ENCODE measurements at places on chromosomes 7 and 10.

DNA sequence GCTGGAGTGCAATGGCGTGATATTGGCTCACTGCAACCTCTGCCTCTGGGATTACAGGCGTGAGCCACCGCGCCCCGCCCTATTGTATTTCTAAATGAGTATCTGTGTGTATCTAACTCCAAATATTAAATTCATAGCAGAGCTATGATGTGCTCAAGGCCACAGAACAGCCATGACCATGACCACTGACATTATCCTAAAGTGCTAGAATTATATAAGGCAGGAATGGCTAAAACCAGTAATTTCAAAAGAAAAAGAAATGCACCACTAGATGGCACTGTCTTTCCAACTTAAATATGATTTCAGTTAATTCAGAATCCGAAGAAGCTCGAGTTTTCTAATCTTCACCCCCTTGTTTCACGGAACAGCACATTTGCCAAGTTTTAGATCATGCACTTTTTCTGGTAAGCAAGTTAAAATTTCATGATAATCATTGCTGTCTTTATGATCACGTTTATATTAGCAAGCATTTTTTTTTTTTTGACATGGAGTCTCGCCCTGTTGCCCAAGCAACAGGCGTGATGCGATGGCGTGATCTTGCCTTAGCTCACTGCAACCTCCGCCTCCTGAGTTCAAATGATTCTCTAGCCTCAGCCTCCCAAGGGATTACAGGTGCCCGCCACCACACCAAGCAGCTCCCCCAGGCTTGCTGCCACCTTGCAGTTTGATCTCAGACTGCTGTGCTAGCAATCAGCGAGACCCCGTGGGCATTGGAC, 65.3 kb downstream of the OR13A1 start:
- DNase-seq = peak; percentile 41

DNA sequence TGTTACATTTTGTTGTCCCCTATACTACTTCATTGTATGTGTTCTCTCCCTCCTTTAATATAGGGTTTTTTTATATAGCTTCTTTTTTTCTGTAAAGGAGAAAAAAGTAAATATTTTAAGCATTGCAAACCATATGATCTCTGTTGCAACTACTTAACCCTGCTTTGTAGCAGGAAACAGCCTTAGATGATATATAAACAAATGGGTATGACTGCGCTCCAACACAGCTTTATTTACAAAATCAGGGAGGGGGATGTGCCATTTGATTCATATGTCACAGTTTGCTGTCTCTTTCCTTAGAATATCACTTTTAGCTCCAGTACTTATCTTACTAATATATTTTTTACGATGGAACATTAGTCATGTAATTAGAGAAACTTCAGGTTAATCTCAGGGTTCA, 155.2 kb upstream of the GNAI1 start:
- peak; percentile 62 for DNase-seq

GRCh38 chr10:46042527-46042926, 3.5 kb downstream of the MSMB start:
- DNase-seq = no peak

GRCh38 chr7:116211006-116211912, 920 bp downstream of the TES start:
- peak; percentile 89 for DNase-seq

DNA sequence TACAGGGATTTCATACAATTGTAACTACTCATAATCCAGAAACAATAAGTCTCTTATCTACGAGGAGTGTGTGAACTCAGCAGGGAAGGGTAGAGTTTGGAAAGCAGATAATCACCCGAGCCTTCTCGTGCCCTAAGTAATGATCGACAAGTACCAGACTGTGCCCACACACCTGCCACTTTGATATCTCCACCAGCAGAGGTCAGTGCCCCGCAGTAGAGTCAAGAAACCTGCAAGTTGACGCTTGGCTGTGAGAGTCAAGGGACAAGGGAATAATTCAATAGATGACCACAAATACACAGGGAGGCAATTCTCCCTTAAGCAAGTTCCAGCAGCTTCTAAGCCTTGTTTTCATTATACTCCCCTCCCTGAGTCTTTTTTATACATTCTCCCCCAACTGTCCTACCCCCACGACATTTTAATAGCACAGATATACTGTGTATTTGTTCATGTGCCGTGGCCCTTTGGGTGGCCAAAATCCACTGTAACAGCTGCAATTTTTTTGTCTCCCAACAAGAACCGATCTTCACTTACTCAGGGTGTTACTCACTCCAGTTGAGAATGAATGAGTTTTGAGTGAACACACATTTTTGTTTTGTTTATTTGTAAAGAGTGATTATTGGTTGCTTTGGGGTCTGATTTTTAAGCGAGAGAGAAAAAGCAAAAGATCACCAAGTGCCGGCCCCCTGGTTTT, 106.9 kb upstream of the RHEB start:
- DNase-seq = peak; percentile 19

- DNase-seq = no peak
These were observed 36.0 kb upstream of the NRG3 start for GRCh38 chr10:81838950-81839349.

GRCh38 chr7:55017841-55018240, 976 bp upstream of the EGFR start:
- no peak for DNase-seq

GRCh38 chr10:125881192-125881591, at the start of gene DHX32:
DHX32 (minus strand) TSS chr10:125881292; CDS start chr10:125880824, 468 bp downstream.
- no peak for DNase-seq

DNA sequence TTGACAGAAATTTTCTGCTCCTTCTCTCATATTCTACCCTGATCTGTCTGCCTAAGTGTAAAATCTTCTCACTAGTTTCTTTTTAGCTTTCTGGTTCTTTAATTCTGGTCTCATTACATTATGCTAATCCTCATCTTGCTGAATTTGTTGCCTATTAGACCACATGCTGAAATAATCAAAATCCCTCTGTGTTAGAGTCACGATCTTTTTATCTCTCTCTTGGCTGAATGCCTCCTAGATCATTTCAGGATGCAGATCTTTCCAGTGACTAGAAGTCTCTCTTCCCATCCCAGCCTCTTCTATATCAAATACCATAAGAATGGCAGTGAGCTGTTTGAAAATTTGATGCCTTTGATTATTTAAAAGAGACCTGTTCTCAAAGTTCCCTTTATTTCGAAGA, 661.9 kb downstream of the SORCS1 start:
- DNase-seq = no peak

DNA sequence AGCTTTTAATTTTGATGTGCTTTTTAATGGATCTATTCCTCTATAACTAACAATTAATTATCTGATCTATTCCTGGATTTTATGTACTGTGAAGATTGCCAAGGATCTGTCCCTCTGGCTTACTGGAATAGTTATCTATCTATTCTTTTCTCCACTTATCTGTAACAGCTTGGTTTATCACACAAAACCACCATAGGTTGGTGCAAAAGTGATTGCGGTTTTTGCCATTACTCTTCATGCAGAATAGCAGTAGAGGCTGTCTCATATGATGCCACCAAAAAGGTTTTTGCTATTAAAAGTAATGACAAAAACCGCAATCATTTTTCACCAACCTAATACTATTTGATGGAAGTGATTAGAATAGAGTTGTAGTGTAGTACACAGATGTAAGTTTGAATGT, 115.7 kb downstream of the PDE1C start:
- DNase-seq = no peak

DNA sequence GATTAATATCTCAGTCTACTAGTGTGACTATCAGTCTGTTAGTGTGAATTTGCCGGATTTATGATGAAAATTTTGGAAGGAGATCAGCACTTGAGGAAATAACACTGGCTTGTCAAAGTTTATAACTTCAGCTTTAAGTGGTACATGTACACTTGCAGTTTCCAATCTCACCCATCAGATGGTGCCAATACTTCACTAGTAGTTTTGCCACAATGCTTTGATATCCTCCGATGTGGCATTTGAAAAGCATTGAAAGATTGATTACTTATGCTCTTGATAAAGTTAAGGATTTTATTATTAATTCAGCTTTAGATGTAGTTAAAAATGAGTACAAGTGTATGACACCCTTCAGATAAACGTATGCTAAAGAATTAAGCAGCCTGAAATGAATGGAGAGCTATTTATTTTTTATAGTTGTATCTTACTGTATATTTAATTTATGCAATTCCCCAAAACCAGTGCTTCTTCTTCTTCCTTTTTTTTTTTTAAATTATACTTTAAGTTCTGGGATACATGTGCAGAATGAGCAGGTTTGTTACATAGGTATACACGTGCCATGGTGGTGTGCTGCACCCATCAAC, 98.2 kb downstream of the ANLN start:
- DNase-seq = peak; percentile 56

- no peak for DNase-seq
These were observed 138.9 kb downstream of the TNS3 start for GRCh38 chr7:47443049-47443448.

GRCh38 chr7:128454808-128455542, 703 bp upstream of the HILPDA start:
- DNase-seq = peak; percentile 28

Data from EL (cell line).